ENCODE measurements at places on chromosomes 2 and 18.

- DNase-seq, result no peak
Observed at GRCh38 chr18:55778788-55779690, 191.0 kb upstream of the TCF4 start.

- DNase-seq, result no peak
Observed at GRCh38 chr2:100721693-100722092, 98.2 kb upstream of the NPAS2 start.

DNA sequence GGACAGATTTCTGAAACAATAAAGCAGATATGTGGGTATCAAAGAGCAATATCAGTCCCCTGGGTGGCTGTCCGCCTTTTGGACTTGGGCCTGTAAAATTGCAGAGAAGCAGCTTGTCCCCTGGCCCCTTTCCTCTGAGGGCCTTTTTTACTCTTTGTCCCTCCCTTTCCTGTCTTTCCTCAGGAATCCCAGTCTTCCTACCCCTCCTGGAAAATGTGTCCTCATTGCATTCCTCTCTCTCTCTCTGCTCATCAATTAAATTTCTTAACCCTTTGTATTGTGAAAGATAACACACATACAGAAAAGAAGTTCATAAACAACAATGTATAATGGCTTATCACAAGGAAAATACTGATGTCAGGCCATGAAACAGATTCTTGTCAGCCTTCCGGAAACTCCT, 3.0 kb upstream of the GRB14 start:
- DNase-seq, result no peak

GRCh38 chr2:53181759-53182158, 585.8 kb upstream of the CHAC2 start:
- no peak for DNase-seq

GRCh38 chr2:11288431-11288830, 56.0 kb downstream of the ROCK2 start:
- DNase-seq, result no peak

DNA sequence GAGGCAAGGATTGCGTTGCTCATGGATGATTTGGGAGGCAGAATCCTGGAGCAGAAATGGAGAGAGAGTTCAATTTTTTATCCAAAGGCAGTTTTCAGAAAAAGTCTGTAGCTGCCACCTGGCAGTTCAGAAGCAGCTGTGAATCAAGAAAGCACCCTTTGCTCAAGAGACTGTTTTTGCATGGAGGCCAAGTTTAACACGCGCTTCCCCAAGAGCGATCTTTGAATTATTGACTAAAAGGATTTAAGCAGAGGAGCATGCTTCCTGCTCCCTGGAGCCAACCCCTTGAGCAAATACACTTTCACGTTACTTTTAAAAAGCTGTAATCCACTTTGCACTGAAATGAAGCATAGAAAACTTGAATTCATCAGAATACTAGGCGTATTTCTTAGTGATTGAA, 252.4 kb downstream of the RNF144A start:
- no peak for DNase-seq

DNA sequence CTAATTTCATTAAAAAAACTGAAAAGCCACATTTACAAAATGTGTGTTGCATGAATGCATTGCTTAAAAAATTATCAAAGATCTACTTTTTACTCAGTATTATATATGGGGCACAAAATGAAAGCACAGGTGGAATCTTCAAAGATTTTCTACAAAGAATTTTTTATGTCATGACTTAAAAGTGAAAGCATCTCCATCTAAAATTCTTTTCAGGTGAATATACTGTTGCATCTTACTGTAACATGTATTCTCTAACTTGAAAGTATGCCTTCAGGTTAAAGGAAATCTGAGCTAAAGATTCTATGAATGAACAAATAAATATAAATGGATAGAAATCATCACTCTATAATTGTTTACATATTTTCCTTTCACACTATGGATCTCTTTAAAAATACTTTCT, 66.8 kb upstream of the WDR75 start:
- DNase-seq, result no peak

DNA sequence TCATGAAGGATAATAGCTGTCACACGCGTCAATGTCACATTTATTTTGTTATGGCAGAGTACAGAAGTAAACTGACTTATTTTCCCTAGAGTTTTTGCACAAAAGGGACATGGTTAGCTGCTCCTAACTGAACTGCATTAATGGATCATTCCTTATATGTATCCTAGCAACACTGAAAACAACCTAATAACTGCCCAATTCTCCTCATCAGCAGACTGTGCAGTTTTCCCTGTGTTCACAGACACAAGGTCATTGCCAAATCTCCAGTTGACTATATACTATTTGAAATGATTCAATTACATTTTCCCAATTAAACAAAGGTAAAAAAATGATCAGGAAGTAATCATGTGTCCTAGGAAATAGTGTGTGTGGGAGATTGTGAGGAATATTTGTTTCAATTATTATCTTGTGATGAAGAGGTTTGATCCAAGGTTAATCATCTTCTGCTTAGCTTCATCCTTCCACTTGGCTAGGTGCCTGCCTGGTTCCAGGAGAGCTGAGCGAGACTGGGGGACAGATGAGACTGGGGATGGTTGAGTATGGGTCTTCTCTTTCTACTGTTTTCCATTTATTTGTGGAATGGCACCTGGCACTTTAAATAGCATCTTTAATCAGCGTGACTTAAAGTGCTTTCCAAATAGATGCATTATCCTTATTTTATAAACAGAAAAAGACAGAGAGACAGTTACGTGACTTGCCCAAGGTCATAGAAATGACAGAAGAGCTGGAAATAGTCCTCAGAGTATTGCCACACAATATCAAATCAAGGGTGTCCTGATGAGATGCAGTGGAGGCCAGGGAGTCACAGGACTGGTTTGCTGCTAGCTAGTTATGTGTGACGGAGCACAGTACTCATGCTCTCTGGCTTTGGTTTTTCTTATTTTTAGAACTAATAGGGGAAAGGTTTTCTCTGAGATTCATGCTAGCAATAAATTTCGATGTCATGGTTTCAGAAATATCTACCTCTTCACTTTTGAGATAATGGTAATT, 335.6 kb downstream of the PIK3C3 start:
- no peak for DNase-seq

DNA sequence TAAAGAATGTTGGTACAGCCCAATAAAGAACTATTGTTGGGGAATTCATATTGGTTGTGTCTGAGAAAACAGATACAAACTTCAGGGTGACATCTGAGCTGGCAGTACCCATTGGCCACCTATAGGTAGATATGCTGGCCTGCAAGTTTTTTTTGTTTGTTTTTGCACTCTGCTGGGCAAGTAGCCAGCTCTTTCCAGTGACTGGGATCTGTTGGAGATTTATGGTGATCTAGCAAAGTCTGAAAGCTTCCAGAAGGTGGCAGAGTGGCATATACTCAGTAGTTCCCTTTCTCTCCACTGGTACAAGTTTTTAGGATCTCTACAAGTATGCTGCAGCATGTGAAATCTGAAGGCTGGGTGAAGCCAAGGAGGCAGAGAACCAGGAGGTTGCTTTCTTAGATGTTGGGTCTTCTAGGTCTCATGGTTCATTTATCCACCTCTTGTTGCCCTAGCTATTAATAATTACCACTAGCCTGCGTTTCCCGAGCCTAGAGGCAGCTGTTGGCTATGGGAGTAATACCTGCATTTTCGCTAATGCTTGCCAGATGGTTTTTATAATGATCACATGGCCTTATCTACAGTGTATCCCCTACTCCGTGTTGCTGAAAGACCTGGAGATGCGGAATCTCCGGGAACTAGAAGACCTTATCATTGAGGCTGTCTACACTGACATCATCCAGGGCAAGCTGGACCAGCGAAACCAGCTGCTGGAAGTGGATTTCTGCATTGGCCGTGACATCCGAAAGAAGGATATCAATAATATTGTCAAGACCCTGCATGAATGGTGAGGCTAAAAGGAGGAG, 9.5 kb downstream of the COPS7B start:
- DNase-seq, result no peak

GRCh38 chr2:190996947-190997346, 17.0 kb downstream of the STAT1 start:
- no peak for DNase-seq

GRCh38 chr2:7356909-7357584, 439.8 kb downstream of the RNF144A start:
- DNase-seq, result no peak

DNA sequence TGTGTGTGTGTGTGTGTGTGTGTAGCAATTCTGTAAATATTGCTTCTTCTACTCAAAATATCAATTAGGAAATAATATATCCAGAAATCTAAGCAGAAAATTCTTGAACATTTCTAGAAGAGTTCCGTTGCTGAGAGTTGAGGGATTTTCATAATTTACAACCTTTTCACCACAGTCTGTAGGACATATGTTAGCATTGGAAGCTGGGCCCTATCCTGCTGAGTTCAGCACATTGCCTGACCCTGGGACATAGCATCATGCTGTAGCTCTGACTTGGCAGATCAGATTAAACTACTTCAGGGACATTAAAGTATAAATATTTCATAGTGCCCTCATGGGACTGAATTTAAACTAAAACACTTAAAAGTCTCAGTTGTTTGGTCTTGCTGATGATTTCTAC, 129.2 kb upstream of the KCNH7 start:
- no peak for DNase-seq

- DNase-seq, result no peak
Observed at GRCh38 chr18:62678847-62679485, 36.4 kb upstream of the PHLPP1 start.

- no peak for DNase-seq
Observed at GRCh38 chr2:128345436-128346165, 26.9 kb upstream of the HS6ST1 start.

DNA sequence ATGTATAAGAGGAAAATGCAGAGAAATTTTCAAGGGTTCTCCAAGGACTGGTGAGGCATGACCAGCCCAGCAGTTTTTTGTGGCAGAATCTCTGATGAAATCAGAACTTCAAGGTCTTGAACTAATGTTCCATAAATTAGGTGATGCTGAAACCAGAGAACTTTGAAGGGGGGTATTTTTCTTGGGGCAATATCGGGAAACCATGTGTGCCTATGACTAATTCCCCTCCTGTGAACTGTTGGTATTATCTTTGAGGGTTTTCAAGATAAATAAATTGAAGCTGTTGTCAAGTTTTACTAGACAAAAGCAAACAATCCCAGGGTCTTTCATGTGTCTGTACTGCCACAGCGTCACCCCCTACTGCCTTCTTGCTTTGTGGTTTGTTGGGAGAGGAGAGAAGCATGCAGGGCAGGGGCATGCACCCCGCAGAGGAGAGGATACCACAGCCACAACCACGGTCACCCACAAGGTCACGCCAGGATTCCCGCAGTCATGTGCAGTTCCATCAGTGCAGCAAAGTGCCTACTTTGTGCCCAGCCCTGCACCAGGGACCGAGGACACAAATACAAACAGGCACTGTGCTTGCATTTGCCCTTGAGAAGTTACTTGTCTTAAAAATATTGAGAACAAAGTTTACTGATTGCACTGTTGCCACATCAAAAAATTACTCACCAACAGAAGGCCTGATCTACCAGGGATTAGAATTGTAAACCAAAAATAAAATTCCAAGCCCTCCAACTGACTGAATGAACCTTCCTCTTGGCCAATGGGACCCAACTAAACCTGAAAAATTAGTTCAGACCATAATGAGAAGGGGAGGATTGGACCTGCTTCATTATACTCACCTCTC, 413.3 kb upstream of the TRIB2 start:
- no peak for DNase-seq

GRCh38 chr2:137925599-137925998, 38.7 kb upstream of the HNMT start:
- DNase-seq, result no peak

GRCh38 chr2:158024288-158024898, 77.3 kb upstream of the UPP2 start:
- DNase-seq, result peak; percentile 26

DNA sequence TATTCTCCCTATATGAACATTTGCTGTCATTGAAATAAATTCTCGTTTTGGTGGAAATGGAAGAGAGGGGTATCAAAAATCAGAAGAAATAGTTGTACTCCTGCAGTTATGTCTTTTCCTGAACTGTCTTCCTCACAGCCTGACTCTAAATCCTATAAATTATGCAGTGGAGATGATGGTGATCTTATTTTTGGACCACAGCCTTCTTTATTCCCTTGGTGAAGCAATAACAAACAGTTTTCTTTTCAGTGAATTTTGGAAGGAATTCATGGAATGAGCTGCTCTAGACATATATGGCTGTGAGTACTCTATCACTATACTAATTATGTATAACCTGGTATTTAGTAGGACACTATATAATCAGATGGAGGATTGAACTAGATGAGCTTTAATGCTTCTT, 1.7 kb upstream of the SLC25A12 start:
- no peak for DNase-seq

DNA sequence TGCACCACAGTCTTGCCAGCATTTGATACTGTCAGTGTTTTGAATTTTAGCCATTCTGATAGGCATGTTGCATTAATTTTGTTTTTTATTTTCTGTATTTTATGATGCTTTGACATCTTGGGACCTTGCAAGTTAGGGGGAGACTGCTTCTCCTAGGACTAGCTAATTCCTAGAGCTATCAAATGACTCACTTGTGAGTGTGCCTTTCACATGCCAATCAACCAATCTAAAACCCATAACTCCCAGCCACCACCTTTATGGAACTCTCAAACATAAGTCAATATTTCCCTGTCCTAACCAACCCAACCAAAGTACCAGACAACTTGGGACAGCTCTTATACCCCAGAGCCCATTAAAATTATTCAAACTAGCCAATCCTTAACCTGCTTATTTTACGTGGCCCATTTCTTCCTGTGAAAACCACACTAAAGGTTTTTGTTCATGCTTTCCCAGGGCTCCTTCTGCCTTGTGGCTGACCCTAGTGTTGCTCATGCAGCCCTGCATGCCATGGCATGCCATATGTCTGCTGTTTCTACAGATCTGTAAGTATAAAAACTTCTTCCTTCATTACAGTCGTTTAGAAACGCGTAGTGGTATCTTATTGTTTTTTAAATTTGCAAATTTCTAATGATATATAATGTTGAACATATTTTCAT, 230.1 kb downstream of the GPD2 start:
- DNase-seq, result no peak

GRCh38 chr2:102256874-102257462, 54.4 kb upstream of the IL1RL1 start:
- DNase-seq, result no peak

DNA sequence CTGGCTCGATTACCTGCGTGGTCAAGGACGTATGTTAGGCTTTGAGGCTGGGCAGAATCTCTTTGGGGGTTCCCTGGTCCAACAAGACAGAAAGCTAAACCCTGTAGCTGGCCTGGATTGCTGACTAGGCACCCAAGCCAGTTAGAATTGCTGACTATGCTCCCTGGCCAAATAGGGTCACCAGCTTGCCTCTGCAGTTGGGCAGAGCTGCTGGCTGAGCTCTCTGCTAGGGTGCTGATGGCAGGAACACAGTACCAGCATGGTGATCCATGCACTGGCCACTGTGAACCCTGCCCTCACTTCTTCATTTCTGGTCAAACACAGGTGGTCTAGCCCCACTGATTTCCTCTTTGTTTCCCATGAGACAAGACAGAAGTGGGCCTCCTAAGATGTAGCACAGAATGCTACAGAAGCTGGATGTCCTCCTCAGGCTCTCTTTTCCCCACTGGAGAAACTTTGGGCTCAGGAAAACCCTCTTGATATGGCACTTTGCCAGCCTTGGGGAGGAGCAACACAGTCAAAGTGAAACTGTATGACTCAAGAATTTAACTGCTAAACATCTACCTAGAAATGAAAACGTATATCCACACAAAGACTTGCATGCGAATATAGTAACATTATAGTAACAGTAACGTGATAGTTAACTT, 20.8 kb downstream of the SP140L start:
- no peak for DNase-seq

GRCh38 chr2:48549972-48550371, 20.0 kb downstream of the STON1 start:
- DNase-seq, result no peak

GRCh38 chr2:225938991-225939390, 539.5 kb downstream of the NYAP2 start:
- DNase-seq, result no peak

Measured in stimulated activated CD8-positive, alpha-beta memory T cell treated with anti-CD3 and anti-CD28 coated beads, Interleukin-4, amount 100 ng/mL, for 24 hours (primary cell).